ENCODE measurements at places on chromosomes 13 and 19. TPM values are rescaled to one million over a fixed set of nuclear protein-coding genes. Genes with fewer than 3 reads are reported as not detected.

Gene NLRP7
- not detected for total RNA-seq

Gene PEAK3
- total RNA-seq = 0.18 TPM

Gene ATP7B
- 5.9 TPM for total RNA-seq

- no peaks in the 10 kb centered on the region for H3K4me1 ChIP-seq
- no peaks in the 10 kb centered on the region for H3K36me3 ChIP-seq
- no peak overlapping the region for H3K4me3 ChIP-seq
- H3K27me3 ChIP-seq = no peaks in the 10 kb centered on the region
- H3K27ac ChIP-seq = no peak overlapping the region
Observed at GRCh38 chr13:76754414-76754813, 131.8 kb downstream of the KCTD12 start.

Gene FCHO1
- 3.0 TPM for total RNA-seq

Measured in ovary (tissue), 10 donors.